Fibroblast of skin of right quadriceps (primary cell): ENCODE measurements at places on chromosomes 12 and 14.

- peak; percentile 67 for DNase-seq
These were observed 34.5 kb upstream of the FRS2 start for GRCh38 chr12:69435644-69436043.

DNA sequence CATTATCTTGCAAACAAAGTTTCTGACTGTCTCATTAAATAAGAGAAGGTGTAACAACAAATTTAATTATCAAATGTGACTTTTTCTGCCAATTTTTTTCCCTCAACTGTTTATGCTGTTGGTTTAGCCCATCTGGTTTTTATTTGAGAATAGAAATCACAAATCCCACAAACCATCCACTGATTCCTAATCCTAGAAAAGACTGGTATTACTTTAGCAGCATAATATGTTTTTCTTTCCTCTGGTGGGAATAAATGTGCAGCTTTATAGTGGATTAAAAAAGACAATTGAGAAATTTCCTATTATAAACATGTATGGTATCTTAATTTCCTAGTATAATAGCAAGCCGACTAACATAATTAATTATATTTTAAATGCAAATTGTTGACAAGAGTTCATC, 257.9 kb upstream of the FOXN3 start:
- peak; percentile 55 for DNase-seq

DNA sequence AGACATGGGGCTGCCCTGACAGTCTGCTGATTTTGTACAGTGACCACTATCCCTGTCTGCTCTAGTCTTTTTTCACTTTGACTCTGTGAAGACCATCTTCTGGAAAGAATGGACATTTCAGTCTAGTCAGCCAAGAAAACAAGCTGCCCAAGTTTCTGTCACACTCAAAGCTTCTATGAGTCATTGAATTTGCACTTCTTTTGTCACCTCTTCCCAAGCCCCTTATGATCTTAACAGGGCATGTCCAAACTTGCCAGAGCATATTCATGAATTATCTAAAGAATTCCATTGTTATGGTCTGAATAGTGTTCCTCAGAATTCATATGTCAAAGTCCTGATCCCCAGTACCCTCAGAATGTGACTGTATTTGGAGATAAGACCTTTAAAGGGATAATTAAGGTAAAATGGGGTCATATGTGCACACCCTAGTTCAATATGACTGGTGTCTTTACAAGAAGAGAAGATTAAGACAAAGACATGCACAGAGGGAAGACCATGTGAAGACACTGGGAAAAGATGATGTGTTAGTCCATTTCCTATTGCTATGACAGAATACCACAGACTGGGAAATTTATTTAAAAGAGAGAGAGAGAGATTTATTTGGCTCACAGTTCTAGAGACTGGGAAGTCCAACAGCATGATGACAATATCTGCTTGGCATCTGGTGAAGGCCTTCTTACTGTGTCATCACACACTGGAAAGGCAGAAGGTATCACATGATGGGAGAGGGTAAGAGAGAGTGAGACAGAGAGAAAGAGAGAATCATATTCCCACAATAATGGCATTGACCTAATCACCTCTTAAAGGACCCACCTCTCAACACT, 242.6 kb downstream of the BTG1 start:
- peak; percentile 44 for DNase-seq

GRCh38 chr14:105864651-105865265, 338.4 kb downstream of the TMEM121 start:
- no peak for DNase-seq

GRCh38 chr12:112361271-112361670, 21.0 kb downstream of the HECTD4 start:
- DNase-seq: no peak

GRCh38 chr14:56357428-56357827, 222.2 kb upstream of the TMEM260 start:
- DNase-seq: no peak

DNA sequence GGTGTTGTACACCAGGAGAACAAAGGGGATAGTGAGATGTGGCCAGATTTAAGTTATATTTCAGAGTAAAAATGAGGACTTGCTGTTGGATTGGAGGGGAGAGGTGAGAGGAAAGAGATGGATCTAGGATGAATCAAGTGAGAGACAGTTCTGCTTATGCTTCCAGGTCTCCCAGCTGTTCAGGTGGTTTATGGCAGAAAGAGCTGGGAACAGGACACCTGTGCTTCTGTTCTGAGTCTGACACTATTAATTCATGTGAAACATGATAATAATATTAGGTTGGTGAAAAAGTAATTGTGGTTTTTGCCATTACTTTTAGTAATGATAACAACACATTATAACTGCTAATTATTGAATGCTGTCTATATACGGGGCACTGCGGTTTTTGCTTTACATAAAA, 55.7 kb downstream of the SLC15A5 start:
- no peak for DNase-seq

- DNase-seq: no peak
These were observed 157.0 kb upstream of the CPNE8 start for GRCh38 chr12:39062266-39062996.

GRCh38 chr14:68884031-68885030, 91.5 kb upstream of the ZFP36L1 start:
- DNase-seq: peak; percentile 78

DNA sequence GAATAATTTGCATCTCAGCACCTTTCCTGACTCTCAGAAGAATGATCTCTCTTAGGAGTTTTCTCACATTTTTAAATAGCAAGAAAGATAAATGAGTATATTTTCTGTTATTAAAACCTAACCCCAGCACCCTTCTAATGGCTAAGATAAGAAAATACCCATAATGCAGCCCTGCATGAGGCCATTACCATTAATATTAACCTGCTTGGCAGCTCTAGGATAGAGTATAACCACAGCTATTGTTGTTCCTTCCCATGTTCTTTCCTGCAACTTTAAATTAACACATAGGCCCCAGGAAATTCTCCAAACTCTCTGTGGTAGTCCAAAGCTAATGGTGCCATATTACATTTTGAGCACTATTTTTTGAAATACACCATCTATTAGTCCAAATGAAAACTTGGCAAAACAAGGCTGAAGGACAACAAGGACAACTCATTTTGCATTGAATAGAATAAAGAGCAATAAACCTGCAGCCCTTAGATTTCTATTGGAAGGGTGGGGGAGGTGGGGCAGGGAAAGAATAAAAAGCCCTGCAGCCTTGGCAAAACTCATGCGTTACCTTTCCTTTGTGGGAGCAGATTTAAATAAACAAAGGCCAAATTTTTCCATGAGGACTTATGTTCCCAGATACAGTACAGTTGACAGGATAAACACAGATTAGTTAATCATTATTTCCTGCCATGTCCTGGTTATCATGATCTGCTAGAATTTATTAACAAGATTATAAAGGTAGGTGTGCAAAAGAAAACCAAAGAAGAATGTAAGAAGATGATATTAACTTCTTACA, 46.9 kb downstream of the BTG1 start:
- no peak for DNase-seq

GRCh38 chr14:93426750-93427149, 4.0 kb upstream of the UNC79 start:
- DNase-seq: no peak

DNA sequence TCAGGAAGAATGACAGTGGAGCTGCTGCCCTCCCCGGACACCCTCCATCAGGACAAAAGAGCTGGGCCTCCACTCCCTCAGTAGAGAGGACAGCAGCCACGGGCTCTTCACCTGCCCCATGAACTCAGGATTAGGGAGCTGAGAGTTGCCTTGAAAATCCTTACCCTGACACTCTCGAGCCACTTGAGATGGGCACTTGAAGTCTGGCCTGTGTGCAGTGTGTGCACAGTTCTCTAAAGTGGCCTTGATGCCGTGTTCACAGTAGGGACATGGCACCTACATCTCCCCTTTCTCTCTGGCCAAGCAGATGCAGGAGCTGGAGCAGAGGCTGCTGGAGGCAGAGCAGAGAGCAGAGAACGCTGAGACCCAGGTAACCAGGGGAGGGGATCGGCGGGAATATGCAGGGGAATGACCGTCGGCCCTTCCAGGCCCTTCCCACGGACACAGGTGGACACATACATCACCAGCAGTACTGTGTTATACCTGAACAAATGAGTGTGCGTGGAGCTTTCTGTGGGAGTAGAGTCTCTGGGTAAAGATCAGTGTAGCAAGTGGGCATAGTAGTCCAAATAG, 22.5 kb downstream of the PLEKHH1 start:
- DNase-seq: no peak

DNA sequence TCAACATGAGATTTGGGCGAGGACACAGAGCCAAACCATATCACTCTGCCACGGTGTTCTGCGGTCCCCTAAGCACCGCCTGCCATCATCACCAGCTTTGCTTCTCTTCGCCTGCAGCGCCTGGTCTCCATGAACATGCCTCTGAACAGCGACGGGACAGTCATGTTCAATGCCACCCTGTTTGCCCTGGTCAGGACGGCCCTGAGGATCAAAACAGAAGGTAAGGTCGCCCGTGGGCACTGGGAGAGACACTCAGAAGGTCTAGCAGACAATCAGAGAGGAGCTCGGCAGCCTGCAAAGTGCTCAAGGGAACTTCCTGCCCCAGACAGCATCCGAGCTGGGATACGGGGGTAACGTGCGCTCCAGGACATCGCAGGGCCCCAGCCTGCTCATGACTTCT, 126.0 kb upstream of the FKBP4 start:
- no peak for DNase-seq

DNA sequence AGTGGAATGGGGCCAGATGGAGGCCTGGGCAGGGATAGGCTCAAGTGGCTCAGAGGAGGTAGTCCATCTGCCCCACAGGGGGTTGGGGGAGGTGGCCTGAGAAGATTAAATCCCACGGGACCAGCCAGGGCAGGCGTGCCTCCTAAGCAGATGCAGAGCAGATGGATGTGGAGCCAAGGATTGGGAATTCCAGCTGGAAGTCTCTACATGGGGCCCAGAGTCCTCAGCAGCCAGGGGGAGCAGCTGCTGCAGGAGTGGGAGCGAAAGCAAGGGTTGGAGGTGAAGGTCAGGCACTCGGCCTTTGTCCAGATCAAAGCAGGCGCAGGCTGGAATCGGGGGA, 42.4 kb upstream of the VRK1 start:
- no peak for DNase-seq

DNA sequence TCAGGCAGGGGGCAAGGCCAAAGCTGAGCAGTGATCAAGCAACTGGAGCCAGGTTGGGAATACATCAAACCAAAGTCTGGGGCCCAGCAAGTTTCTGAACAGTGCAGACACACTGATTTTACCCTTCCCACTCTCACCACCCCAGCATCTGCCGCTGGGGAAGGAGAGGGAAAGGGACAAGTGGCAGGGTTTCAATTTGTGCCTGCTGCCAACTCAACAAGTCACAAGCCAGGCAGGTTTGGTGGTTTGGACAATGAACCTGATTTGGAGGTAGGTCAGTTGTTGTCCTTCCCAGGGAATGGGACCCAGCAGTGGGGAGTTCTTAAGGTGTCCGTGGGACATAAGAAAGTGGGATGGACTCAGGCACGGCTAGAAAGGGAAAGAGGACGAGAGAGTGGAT, 151.9 kb upstream of the NOS1 start:
- no peak for DNase-seq

DNA sequence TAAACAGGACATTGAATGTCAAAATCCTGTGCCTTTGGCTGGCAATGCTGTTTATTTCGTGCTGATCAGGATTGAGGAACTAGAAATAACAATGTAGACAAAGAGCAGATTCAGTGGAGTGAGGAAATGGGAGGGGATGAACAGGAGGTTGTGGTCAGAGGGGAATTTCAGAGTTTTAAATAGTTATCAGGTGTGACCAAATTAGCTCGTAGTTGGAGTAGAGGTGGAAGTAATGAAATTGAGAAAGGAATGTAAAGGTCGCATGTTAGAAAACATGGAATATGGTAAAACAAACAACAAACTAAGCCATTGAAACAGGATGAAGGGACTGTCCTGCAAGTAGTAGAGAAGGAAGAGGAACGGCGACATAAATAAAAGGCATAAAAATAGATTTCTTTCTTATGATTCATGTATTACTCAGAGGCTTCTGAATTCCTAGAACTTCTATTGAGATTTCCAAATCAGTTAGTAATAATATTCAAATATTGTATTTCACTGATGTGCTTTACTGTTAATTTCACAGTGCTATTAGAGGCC, 9.5 kb upstream of the SAV1 start:
- DNase-seq: peak; percentile 77

- no peak for DNase-seq
These were observed 150.0 kb upstream of the FRMD6 start for GRCh38 chr14:51501746-51502145.

GRCh38 chr12:63900922-63901793, 56.7 kb downstream of the SRGAP1 start:
- no peak for DNase-seq

GRCh38 chr12:4032924-4033615, 159.9 kb upstream of the PARP11 start:
- no peak for DNase-seq
